ENCODE measurements at places on chromosomes 12 and 14.

GRCh38 chr12:63362166-63362565 is 211.2 kb upstream of the AVPR1A start:
- DNase-seq, result no peak

DNA sequence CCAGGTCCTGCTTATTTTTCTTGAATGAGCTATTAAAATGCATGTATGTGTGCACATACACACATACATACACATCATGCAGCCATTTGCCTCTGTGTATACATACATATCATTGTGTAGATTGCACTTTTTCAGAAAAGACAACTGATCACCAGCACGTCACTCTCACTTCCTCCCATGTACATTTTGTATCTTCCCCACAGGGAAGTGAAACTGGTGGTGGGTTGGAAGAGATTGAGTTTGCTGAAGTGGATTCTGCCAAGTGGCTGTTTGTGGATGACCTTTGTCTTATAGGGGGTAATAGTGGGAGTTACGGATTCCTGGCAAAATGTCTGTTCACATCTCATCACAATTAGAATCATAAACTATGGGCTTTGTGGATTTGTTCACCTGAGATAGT is 448.6 kb downstream of the RAD51B start:
- no peak for DNase-seq

DNA sequence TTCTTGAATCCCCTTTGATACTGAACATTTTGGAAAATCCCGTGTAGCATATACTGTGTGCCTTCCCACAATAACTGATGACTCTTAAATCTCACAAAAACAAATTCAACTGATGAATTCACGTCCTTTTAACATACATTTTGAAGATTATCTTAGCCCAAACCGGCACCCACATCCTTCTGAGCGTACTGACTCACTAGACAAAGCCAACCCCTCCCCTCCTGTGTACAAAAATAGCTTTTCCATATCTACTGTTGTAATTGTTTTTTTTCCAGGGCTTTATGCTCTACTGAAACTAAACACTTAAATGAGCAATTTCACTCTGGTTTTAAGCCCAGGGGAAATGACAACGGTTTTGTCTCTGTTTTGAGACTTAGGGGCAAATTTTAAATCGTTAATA is 109.4 kb upstream of the ATF7IP start:
- no peak for DNase-seq

DNA sequence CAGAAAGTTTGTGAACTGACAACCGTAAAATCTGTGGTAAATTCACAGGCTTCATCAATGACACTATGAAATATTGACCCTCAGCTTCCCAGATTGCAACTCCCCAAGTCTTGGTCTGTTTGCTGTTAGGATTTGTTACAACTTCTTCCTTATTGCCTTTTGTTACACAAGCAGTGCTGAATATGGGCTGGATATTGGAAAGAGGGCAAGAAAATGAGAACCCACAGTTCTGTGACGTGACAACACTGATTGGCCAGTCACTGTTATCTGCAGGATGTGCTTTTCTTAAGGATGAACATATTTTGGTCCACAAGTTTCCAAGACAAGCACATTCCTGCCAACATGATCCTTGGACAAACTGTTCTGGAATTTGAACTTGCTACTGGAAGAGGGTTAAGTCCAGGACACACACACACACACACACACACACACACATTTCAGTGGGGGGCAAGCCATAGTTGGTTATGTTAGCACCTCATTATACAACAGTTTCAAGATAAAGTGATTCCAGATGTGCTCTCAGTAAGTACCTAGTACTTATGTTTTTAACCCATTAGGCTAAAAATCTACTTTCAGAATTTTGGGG is 16.6 kb upstream of the SLC38A2 start:
- no peak for DNase-seq

DNA sequence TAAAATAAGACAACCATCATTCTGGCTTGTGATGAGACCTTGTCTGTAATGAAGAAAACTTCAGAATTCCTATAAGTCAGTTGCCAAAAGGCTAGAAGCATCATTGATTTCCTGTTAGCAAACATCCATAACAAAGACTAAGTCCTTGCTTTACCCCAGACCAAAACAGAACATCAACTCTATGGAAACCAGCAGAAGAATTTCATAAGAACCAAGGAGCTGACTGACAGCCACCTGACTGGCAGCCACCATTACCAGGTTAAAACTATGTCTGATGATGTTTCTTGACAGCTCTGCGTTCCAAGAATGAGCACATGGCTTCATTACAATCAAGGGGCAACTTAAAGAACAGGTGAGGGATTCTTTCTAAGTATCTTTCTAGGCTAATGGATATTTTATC is 29.3 kb downstream of the HECTD4 start:
- DNase-seq, result no peak

DNA sequence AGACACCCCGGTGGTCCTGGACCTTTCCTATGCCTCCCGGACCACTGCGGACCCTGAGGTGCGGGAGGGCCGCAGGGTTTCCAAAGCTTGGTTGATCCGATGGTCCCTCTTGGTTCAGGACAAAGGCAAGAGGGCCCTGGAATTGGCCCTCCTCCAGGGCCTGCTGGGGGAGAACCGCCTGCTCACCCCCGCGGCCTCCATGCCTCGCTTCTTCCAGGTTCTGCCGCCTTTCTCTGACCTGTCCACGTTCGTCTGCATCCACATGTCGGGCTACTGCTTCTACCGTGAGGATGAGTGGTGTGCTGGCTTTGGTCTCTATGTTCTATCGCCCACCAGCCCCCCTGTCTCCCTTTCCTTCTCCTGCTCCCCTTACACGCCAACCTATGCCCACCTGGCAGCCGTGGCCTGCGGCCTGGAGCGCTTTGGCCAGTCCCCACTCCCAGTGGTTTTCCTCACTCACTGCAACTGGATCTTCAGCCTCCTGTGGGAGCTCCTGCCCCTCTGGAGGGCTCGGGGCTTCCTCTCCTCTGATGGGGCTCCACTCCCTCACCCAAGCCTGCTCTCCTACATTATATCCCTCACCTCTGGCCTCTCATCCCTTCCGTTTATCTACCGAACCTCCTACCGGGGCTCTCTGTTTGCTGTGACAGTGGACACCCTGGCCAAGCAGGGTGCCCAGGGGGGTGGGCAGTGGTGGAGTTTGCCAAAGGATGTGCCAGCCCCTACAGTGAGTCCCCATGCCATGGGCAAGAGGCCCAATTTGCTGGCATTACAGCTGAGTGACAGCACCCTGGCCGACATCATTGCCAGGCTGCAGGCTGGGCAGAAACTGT is 13.8 kb downstream of the CBLN3 start:
- DNase-seq, result no peak

DNA sequence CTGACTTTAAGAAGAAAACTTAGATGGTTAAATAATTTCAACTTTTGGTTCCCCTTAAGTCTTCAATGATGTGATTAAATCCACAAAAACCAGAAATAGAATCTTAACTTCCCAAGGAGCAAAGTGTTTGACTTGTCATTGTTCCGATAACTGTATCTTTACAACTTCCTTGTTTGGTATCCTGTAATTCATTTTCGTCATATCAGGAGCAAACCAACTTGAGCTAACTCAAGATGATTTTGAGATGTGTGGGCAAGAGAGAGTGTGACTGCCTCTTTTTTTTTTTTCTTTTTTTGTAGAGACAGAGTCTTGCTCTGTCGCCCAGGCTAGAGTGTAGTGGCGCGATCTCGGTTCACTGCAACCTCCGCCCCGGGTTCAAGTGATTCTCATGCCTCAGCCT is 25.3 kb downstream of the DRAM1 start:
- DNase-seq, result no peak

GRCh38 chr12:84484798-84485197 is 427.8 kb downstream of the SLC6A15 start:
- DNase-seq, result no peak

GRCh38 chr12:26374934-26375680 is 179.7 kb downstream of the SSPN start:
- DNase-seq, result no peak

DNA sequence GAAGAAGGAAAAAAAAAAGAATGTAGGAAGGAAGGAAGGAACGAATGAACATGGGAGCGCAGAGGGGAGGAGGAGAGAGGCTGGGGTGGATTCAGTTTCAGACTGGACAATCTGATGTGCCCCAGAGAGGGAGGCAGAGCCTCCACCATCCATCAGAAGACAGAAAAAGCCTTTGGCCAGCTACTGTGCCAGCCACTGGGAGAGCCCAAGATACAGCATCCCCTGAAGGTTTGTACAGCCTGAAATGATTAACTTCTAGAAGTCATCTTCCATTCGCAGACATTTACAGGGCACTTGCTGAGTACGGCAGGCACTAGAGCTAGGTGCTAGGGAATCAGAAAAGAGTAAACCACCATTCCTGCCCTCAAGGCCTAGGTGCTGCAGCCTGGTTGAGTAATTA is 9.0 kb downstream of the PLEKHG6 start:
- DNase-seq, result no peak

GRCh38 chr12:95286713-95287112 is 69.1 kb downstream of the VEZT start:
- no peak for DNase-seq

DNA sequence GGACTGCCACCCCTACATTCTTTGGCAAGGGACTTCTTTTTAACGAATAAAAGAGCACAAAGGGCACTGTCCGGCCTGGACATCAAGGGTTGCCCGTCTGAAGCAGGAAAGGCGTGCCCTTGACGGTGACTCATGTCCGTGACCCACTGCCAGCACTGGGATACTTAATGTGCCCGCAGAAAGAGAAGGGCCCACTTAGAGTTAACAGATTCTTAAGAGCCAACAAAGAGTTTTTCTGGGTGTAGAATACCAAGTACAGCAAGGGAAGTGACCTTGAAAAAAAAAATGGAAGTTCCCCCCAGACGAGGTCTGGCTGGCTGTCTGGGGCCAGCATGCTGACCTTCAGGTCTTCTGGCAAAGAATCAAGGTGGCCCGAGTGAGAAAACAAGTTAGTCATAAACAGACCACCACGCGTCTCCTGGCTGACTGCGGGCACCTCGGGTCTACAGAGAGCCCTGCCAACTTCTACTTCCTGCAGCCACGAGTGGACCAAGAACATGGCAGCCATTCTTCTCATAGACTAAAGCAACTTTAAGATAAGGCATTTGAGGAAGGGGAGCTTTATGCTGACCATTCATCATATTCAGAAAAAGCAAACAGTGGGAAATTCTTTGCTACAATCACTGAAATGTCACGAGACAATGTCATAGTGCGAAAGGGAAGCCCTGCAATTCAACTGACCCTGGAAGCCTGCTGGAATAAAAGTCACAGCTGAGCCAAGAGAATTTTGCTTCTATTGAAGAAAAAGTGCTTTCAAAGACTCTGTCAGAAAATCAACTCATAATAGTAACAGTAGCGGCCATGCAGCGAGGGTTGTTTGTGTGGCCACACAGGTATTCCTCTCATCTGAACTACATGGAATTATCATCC is 10.5 kb upstream of the SELPLG start:
- DNase-seq, result no peak

GRCh38 chr12:65695113-65695865 is 129.0 kb upstream of the HMGA2 start:
- peak; percentile 87 for DNase-seq

GRCh38 chr14:22315336-22315735 is 273.7 kb downstream of the DAD1 start:
- DNase-seq, result no peak

- peak; percentile 91 for DNase-seq
Observed at GRCh38 chr14:68762953-68763764, 29.7 kb downstream of the ZFP36L1 start.

DNA sequence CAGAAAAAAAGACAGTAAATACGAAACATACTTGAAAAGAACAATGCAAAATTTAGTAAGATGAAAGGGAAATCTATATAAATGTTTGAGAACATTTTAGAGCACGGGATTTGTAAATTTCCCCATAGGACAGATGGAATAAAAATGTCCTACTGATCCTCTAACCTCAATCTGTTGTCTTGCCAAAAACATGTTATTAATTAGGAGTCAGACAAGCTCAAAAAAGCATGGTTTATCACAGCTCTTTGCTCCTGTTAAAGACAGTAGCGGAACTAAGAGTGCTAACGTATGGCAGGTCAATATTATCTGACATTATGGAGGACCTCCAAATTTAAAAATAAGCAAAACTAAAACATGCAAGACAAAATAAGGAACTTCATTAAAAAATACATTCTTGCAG is 12.9 kb downstream of the GMFB start:
- DNase-seq, result no peak

- no peak for DNase-seq
Observed at GRCh38 chr12:65965358-65965757, 141.1 kb downstream of the HMGA2 start.

DNA sequence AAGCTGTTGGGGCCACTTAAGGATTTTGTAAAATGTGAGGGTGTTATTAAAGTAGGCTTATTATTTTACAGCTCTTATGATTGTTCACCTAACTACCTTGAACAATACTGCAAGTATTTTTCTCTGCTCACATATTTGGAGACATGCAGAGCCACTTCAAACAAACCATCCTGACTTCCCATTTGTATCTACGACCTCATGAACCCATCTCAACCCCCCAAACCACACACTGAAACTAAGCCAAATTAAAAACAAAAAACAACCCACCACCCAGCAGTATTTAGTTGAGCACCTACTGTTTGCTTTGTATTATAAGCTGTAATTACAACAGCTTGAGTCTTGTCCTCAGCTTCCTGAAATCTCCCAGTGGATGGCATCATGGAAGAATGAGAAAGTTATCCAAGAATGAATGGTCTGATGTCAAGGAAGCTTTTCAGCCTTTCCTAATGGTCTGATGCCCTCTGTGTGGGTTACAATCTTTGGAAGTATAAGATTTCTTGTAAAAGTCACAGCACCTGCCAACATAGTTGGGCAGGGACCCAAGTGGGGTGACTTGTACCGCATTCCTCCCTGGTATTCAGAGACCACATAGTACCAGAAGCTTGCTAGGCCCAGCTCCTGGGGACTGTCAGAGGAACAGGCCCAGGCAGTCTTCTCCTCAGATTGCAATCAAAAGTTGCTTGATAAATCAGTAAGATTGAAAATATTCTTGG is 416.6 kb downstream of the ZFP36L1 start:
- DNase-seq, result no peak

DNA sequence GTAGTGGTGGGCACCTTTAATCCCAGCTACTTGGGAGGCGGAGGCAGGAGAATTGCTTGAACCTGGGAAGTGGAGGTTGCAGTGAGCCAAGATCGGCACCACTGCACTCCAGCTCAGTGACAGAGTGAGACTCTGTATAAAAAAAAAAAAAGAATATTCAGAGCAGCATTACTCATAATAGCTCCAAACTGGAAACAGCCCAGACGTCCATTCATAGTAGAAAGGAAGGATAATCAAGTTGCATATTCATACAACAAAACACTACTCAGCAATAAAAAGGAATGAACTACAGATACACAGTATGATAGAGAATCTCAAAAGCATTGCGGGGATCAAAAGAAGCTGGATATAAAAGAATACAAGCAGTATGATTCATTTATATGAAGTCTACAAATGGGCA is 19.1 kb downstream of the TMEM30B start:
- no peak for DNase-seq

- DNase-seq, result no peak
Observed at GRCh38 chr12:60197589-60197988, 601.8 kb downstream of the SLC16A7 start.

- DNase-seq, result no peak
Observed at GRCh38 chr12:4472046-4472445, 26.4 kb upstream of the FGF6 start.

Measured in islet precursor cell (in vitro differentiated cells).